KG1 (cell line): ENCODE measurements at places on chromosomes 2 and 18.

DNA sequence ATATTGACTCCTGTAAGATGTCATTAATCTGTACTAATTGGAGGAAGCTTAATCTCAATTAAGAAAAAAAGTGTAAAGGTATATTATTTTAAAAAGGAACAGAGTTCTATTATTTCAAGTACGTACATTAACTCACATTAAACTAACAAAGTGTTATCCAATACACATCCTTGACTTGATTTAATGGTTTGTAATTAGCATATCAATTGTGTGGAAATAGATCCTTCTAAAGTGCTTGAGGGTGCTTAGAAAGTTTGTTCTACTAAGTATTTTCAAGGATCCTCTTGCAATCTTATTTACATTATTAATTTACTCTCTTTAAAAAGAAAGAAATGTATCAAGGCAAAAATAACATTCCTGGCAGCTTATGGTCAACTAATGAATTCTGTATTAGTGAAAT, 720.3 kb downstream of the KCNJ3 start:
- no peak for DNase-seq

GRCh38 chr2:148739454-148740105, 95.0 kb downstream of the EPC2 start:
- DNase-seq: no peak

DNA sequence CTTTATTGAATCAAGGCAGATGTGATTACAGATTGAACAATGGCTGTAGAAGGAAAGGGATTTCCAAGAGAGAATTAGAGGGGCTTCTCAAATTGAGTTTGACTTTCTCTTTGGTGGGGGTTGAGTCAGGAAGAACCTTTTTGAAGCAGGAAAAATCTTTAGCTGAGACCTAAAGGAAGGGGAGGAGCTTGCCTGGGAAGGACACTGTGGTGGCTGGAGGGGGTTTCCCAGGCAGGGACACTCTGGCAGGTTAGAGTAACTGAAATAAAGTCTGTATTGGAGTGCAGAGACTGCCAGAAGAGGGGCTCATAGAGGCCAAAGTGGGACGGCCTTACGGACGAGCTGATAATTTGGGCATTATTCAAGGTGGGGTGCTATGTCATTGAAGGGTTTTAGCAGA, 69.3 kb downstream of the NEDD4L start:
- DNase-seq: no peak

GRCh38 chr18:78505851-78506461, 473.7 kb upstream of the SALL3 start:
- no peak for DNase-seq

- no peak for DNase-seq
Observed at GRCh38 chr18:10792181-10792580, 266.4 kb downstream of the NAPG start.

DNA sequence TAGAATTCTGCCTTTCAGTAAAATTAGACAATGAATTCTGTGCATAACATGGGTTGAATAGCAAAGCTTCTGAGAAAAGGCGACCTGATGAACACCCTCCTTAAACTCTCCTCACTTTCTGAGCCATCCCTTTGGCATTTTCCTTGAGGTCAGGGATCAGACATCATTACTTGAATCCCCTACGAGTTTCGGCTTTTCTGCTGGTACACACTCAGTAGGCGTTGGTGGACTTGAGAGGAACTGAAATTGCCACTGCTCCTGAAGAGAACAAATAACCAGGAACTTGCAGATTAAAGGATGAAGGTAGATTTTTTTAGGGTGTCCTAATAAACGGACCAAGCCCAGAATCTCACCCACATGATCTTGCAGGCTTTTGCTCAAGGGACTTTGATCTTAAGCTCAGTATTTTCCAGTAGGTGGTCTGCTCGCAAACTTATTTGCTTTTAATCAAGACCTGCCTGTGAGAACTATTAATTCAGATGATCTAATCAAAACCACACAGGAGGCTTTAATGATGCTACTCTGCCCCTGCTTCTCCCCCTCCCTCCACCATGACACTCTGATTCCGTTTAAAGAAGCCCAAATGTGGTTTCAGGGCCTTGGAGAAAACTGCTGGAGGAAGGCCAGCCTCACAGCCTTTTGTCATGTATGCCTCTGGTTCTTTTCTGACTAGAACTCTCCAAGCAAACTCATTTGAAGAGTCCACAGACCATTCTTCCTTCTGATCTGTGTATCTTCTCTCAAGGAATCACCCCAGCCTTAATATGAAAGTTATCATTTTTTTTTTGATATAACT, 124.9 kb downstream of the PRKCE start:
- no peak for DNase-seq

DNA sequence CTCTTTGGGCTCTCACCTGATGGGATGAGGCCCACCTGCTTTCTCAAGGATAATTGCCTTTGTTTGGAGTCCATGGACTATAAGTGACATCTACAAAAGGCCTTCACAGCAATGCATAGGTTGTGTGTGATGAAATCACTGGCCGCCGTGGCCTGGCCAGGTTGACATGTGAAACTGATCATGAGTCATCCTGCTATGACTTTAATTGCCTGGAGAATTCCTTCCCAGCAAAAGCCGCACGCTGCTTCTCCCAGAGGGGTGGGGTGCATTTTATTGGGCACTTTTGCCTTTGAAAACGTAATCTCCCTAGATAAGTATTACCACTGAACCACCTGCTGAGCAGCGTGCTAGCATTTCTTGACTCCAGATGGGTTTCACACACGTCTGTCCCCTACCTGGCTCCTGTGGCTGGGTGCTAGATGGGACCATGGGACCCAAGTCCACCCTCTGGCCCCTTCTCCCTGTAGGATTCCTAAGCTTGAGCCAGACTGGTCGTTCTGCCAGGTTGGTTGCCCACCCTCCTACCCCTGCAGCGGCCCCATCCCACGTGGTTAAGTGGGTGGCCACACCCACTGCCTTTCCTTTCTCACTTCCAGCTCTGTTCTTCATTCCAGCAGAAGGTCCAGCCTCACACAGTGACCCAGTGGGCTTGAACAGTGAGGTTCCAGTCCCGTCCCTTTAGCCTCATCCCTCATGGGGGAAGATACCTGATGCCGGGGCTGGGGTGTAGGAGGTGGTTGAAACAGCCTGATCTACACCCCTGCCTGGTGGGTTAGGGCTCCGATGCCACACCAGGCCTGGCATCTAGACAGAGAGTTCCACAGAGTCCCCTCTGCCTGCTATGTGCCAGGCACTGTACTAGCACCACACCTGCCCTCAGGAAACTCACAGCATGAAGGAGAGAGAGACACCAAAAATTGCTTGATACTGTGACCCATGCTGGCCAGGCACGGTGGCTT, 89.6 kb downstream of the GBX2 start:
- DNase-seq: no peak

DNA sequence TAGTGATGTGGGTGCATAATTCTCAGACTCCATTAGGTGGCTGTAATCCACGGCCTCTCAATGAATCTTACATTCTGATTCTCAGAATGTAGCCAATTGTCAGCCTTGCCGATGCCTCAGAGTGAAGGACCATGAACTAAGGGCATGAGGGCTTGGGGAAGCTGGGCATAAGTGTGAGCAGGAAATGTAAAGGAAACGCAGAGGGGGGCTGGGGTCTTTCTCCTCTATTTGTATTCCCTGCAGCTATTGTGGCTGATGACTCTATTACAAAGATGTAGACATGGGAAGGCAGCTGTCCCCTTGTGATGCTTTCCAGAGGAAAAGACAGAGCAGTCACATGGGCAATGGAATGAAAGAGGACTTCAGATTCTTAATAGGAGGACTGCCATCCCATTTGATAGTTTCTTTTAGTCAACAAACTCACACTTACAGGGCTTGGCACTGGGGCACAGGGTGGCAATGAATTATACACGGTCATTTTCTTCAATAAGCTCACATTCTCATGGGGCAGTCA, 353.2 kb upstream of the PKDCC start:
- no peak for DNase-seq

- no peak for DNase-seq
Observed at GRCh38 chr2:9484533-9484932, 10.2 kb downstream of the IAH1 start.

DNA sequence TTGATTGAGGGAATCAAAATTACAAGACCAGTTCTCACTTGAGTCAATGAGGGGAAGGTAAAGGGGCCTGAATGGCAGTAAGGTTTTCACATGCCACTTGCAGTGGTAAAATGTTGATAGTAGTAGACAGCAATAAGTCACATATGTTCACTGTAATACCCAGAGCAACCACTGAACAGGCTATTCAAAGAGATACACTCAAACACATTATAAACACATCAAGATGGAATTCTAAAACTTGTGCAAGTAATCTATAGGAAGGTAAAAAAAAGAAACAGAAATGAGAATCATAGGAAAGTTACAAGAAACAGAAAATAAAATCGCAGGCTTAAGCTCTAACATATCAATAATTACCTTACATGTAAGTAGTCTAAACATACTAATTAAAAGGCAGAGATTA, 86.6 kb upstream of the AFF3 start:
- no peak for DNase-seq

DNA sequence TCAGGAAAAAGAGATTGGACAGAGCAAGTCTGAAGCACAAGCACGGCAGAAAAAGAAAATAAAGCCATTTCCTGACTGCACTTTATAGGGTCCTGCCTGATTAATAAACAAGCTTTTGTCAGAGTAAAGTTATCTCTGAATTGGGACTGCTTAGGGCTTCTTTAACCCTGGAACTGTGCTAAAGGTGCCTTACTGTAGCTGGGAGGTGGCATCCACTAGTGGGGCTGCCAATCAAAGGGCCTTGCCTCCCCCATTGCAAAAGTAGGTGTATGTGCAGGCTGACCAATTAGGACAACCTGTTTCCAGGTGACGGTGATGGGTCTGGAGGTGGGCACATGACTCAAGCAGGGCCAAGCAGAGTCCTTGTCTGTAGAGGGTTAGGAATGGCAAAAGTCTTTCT, 57.4 kb upstream of the RAPH1 start:
- DNase-seq: no peak

GRCh38 chr18:58201733-58202730, 158.0 kb downstream of the NEDD4L start:
- no peak for DNase-seq
